Fibroblast of the aortic adventitia (primary cell): ENCODE measurements at places on chromosomes 3 and 15.

DNA sequence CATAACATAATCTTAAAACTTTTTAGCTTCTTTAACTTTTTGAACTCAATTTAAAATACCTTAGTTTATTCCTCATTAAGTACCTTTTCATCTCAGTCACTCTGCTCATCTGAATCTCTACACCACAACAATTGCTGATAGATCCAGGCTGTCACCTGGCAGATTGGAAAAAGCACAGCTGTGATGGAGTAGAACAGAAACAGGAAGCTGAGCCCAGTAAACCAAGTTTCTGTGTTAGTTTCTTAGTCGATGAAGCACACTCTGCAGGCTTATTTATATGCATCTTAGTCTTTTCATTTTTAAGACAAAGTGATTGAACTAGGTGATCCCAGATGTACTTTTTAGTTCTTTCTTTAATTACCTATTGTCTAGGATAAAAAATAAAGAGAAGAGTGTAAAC lies 1398.0 kb upstream of the ALCAM start:
- no peak for DNase-seq

- no peak for DNase-seq
These were observed 13.5 kb upstream of the APOD start for GRCh38 chr3:195597229-195597628.

GRCh38 chr15:78212546-78213424 lies 21.6 kb downstream of the ACSBG1 start:
- peak; percentile 55 for DNase-seq

GRCh38 chr3:178618896-178619295 lies 82.7 kb downstream of the KCNMB2 start:
- DNase-seq, result no peak

- peak; percentile 90 for DNase-seq
These were observed 50.6 kb downstream of the IQSEC1 start for GRCh38 chr3:13022348-13023234.

- no peak for DNase-seq
These were observed 9.0 kb upstream of the ZBED2 start for GRCh38 chr3:111604119-111604518.

DNA sequence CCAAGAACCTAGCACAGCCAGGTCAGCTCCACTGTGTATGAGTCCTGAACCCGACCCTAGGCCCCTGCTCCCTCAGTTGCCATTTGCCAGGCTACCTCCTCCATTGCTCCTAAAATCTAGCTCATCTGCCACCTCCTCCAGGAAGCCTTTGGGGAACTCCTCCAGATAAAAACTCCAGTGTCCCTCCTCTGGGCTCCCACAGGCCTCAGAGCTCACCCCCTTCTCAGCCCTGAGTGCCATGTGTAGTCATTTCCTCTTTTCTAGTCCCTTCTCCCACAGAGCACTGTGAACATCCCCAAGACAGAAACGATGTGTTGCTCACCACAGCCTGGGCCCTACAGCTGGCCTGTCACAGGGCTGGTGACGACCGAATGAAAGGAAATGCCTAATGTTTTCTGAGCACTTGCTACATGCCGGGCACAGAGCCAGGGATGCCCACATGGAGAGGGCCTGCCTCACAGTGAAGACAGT lies 61.0 kb downstream of the IQSEC1 start:
- DNase-seq, result no peak

DNA sequence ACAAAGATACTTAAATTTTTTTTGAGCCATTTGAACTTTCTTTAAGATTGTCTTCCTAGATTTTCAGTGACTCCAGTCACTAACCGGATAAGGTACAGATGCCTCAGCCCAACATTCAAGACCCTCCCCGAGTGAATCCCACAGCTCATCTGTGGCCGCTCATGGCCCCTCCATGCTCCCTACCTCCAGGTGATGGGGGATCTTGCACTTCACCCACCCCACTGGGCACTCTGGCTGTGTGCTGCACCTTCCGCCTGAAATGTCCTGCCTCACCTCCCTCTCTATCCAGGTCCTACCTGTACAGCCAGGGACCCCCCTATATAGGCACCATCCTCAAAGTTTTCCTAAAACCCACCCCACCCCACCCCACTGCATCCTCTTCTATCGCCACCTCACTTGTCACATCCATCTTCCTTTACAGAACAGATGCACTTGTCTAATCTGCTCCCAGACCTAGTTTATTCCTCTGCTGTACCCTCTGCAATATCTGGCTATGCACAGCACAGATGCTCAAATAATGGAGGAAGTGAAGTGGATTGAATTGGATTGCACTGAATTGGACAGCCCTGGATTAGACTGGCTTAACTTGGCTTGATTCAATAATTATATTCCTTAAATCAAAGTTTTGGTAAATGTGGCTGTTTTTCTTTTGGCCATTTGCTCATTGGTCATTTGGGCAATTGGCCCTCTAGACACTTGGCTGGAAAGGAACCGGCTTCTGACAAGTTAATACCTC lies 24.5 kb downstream of the NTRK3 start:
- no peak for DNase-seq
